ENCODE measurements at places on chromosomes 2 and 18.

DNA sequence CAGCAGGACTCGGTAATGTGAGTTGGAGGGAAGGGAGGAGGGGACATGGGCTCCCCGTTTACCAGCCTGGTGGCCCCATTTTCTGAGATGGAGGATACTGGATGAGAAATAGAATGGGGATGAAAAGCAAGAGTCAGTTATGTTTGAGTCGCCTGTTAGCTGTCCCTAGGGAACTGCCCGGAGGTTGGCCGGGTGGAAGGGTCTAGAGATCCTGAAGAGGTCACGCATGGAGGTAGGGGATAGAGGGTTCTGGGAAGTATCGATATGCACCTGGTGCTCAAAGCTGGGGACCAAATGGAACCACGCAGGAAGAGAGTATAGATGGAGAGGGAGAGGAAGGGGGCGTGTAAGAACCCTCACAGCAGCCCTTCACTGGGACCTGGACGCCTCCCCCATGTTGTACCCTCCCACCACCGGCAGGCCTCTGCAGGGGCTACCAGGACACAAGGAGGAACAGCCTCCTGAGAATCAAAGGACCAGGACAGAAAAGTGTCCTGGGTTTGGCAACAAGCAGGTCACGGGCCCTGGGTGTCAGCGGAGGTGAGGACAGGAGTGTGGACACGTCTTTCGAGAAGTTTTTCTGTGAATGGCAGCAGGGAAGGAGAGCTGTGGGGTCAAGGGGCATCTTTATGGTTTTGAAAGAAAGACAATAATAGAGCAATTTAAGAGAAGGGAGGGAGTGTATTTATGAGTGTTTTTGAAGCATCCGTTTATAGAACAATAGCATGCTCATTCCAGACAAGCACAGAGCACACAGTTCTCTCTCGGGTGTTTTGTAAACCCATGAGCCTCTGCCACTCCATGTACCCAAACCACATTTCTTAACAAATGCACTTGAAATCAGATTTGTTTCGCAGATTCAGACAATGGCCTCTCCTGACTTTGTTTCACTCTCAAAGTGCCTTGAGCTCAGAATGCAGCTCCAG lies 132.2 kb downstream of the SMAD7 start:
- DNase-seq, result no peak

GRCh38 chr2:145654746-145655145 lies 1134.8 kb upstream of the ZEB2 start:
- DNase-seq, result no peak

GRCh38 chr2:12381543-12382325 lies 335.0 kb upstream of the TRIB2 start:
- no peak for DNase-seq

DNA sequence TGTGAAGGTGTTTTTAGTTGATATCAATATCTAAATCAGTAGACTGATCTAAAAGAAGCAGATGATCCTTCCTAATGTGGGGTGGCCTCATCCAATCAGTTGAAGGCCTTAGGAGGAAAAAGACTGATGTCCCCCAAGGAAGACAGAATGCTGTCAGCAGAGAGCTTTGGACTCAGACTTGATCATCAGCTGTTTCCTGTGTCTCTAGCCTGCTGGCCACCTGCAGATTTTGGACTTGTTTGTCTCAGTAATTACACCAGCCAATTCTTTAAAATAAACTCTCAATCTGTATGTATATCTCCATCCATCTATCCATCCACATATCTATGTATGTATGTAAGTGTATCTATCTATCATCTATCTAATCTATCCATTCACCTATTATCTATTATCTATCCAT lies 301.3 kb downstream of the LPIN1 start:
- no peak for DNase-seq

DNA sequence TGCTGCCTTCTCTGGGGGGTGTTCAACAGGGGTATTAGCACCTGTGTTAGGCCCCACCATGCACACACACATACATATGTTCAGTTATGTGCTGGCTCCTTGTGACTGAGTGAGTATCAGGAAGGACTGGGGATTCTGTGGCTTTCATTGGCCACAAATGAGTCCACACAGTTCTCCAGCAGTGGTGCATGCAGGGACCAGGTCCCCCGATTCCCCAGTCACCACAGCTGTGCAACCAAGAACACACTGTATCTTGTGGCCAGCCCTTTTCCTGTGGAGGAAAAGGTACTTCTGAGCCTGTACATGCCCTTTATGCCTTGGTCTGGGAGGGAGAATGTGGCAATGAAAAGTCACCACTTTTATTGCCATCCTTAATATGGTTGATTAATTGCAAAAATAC lies 74.9 kb upstream of the KLF7 start:
- DNase-seq, result no peak

DNA sequence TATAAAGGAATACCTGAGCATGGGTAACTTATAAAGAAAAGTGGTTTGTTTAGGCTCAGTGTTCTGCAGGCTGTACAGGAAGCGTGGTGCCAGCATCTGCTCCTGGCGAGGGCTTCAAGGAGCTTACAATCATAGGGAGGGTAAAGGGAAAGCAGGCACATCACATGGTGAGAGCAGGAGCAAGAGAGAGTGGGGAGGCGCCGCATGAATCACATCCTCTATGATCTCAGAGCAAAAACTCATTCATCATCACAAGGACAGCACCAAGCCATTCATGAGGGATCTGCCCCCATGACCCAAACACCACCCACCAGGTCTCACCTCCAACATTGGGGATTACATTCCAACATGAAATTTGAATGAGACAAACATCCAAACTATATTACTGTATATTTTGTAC lies 32.5 kb downstream of the R3HDM1 start:
- no peak for DNase-seq

DNA sequence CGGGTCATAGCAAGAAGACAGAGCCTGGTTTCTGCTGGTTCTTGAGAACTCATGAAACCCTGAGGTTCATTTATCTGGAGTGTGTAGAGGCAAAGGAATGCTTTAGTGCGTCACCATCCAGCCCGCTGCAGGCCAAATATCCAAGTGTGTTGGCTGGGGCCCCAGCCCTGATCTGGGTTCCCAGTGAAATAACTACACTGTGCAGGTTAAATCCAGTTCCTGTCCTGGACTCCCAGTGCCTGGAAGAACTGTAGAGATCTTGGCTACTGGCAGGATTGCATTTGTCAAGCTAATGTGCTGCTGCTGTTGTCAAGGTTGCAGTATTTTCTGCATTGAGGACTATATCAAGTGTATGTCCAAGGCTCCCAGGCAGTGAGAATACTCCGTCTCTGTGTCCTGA lies 89.9 kb downstream of the MAPK4 start:
- DNase-seq, result peak; percentile 47

GRCh38 chr2:151067658-151068369 lies 193.8 kb downstream of the RBM43 start:
- no peak for DNase-seq

GRCh38 chr2:134202371-134202770 lies 51.5 kb upstream of the MGAT5 start:
- DNase-seq, result no peak

DNA sequence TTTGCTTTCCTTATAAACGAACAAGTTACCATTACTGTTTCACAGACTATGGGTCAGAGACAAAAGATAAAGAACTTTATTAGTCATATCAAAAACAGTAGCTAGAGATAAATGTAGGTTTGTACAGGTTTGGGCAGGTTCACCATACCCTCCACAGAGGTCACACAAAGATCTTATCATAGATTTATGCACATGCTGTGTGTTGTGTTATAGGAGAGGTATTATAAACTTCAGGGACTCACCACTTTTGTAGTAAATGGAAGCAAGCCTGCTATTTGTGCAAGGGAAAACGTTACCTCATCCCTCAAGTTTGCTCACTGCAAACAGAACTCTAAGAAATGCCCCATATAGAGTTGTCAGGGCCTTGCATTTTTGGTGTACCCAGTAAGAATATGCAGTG lies 584.5 kb upstream of the LRRTM1 start:
- DNase-seq, result no peak

GRCh38 chr18:73199151-73199550 lies 331.4 kb upstream of the NETO1 start:
- no peak for DNase-seq

DNA sequence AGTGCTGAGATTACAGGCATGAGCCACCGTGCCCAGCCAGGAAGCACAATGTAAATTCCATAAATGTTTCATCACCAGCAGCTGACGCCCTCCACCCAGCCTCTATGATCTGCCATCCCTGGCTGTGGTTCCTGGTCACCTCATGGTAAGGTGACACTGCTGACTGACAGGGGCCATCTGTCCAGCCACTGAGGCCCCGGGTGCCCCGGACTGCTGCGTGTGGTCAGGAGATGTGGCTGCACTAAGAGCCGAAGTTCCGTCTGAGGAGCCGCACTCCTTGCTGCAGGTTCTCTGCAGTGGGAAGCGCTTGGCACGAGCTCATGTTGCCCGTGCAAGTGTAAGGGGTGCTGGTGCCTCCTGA lies 10.9 kb downstream of the NTSR2 start:
- no peak for DNase-seq

GRCh38 chr2:206343816-206344215 lies 69.4 kb downstream of the ZDBF2 start:
- no peak for DNase-seq

DNA sequence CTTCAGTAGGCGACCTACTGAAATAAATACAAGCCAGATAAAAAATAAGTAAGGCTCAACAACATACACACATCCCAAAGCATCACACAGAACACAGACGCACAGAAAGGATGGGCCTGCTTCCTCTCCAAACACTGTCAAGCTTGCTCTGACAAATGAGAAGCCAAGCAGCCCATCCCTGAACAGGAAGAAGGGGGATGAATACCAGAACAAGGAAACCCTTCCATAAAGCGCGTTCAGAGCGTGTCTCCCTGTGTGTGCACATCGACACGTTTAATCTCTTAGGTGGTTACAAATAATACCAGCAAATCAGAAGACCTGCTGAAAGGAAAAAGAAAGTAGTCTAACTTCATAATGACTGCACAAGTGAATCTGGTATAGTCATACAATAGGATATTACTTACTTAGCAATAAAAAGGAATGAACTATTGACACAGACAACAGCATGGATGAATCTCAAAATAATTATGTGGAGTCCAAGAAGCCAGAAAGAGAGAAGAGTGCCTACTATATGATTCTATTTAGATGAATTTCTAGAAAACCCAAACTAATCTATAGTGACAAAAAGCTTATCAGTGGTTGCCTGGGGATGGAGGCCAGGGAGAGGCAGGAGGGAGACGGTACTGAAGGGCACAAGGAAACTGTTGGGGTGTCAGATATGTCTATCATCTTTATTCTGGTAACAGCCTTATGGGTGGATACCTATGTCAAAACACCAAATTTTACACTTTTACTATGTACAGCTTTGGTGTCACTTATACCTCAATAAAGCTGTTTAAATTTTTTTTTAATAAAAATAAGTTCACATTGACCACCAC lies 26.8 kb downstream of the MBOAT2 start:
- DNase-seq, result no peak

GRCh38 chr2:207571370-207571769 lies 41.6 kb downstream of the CREB1 start:
- DNase-seq, result no peak

GRCh38 chr18:26419746-26420145 lies 128.6 kb downstream of the KCTD1 start:
- DNase-seq, result no peak

GRCh38 chr2:48771241-48772014 lies 15.9 kb upstream of the LHCGR start:
- no peak for DNase-seq

- DNase-seq, result no peak
Measured at GRCh38 chr2:132392221-132392620, 24.4 kb upstream of the GPR39 start.

GRCh38 chr2:236028066-236028465 lies 140.1 kb downstream of the GBX2 start:
- DNase-seq, result no peak

- no peak for DNase-seq
Measured at GRCh38 chr2:72602711-72603110, 223.1 kb downstream of the EXOC6B start.

GRCh38 chr2:157837851-157838441 lies 38.2 kb downstream of the ACVR1 start:
- DNase-seq, result peak; percentile 56

- DNase-seq, result no peak
Measured at GRCh38 chr2:190500054-190500502, 34.4 kb downstream of the NEMP2 start.

DNA sequence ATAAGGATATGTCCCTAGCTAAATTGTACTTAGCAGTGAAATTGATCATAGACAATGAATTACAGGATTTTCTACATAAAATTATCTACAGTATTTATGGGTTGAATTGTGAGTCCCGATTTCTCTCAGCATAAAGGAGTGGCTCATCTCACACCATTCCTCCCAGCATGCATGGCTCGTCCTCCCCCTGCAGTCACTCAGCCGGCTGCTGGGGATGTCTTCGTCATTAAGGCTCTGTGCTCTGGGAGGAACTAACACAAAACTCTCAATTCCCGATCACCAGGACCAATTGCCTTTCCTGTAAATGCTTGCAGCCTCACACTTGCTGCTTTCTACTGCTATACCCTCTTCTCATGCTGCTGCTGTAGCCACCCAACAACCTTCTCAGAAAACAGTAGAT lies 75.9 kb downstream of the TXNL1 start:
- no peak for DNase-seq

- DNase-seq, result peak; percentile 13
Measured at GRCh38 chr18:36128530-36128870, 640 bp downstream of the SLC39A6 start.

GRCh38 chr2:44360749-44361329 lies 455 bp downstream of the PREPL start:
- no peak for DNase-seq

GRCh38 chr18:56575819-56576663 lies 62.4 kb downstream of the TXNL1 start:
- DNase-seq, result peak; percentile 74

DNA sequence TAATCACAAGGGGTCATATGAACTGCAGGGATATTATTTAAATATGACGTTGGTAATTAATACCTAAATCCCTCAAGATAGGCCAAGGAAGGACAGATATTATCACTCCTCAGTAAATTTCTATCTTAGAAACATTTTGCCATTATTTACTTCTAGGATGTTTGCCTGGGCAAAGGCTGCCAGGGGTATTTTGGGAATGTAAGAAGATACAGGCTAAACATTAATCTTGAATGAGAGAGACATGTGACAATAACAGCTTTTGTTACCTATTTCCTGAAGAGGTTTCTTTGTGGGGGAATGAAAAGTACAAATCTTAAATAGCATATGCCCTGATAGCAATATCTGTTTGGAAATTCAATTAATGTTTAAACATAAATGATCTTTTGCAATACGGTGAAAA lies 756 bp upstream of the CCDC195 start:
- no peak for DNase-seq

- DNase-seq, result no peak
Measured at GRCh38 chr2:217302856-217303255, 443.0 kb upstream of the TNP1 start.

GRCh38 chr2:43110442-43110871 lies 115.9 kb downstream of the ZFP36L2 start:
- peak; percentile 71 for DNase-seq
